HepG2 (cell line): ENCODE measurements at places on chromosomes 5 and 9. TPM values are rescaled to one million over a fixed set of nuclear protein-coding genes. Genes with fewer than 3 reads are reported as not detected.
A peak's percentile ranks its signal among the peaks of the same experiment; 100 is the strongest.

The TIMD4 gene
- total RNA-seq = not detected in 2 replicates

GRCh38 chr5:162607879-162608278, 540.3 kb downstream of the GABRG2 start:
- DNase-seq = no peak

The COL15A1 gene
- total RNA-seq = not detected in 2 replicates

DNA sequence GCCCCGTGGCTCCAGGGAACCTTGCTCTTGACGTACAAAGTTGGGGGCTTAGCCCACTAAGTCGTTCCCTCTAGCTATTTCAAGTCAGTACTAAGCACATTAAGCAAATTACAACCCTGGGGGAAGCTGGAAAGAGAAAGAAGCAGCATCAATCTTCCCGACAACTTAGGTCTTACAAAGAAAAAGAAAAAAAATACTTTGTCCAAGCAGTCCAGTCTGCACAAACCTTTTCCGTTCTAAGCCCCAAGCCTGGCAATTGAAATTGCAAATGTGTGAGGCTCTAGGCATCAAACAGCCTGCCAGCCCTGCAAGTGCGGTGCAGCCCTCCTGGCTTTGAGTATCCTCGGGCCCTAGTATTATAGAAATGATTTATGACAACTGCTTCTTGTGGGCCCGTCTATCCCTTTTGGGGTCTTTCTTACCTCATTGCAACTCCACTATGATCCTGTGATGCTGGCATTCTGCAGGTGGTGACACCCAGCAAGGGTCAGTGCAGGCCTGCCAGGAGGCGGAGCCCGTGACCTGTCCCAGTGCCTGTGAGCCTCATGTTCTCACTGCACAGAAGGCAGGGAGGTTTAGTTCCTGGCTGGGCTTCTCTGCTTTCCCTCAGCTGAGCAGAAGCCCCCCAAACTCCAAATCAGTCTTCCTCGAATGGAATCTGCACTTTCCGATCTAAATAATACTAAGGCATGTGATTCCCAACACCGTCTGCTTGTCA, 232.3 kb upstream of the IRX2 start:
- DNase-seq = no peak

- peak; percentile 30 for DNase-seq
Observed at GRCh38 chr9:6852243-6852963, 94.6 kb downstream of the KDM4C start.
